CD4-positive, alpha-beta T cell treated with Interleukin-10 for 1 hour (primary cell): ENCODE measurements at places on chromosomes 4 and X.
A peak's percentile ranks its signal among the peaks of the same experiment; 100 is the strongest.

DNA sequence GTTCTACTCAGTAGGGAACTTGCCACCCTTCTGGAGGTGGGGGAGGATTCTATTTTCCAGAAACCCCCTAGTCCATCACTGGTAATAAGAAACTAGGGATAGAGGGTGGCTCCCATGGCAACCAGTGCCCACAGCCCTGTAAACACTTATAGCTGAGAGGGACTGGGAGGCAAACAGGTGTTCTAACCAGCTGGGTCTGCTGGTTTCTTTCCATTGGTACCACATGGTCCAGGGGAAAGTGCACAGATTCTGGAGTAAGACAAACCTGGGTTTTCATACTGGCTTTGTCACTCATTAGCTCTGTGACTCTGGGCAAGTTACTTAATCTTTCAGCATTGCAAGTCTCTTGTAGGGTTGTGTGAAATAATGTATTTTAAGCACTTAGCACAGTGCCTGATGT, 26.9 kb downstream of the IGSF1 start:
- DNase-seq = no peak

DNA sequence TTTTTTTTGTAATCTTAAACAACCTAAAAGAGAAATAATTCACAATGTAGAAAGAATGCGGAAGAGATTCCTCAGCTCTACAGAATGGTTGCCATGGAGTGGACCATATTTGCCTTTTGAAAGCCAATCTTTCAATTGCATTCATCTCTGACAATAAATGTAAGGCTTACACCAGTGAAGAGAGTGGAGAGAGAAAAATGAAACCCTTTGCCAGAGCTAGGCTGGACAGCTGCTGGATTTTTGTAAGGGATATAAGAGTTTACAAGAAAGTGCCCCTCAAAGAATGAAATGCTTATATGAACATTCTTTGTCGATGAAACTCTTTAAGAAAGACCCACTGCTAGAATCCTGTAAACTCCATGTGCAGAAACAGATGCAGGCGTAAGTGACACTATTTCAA, 66.0 kb upstream of the FAT1 start:
- DNase-seq = no peak

DNA sequence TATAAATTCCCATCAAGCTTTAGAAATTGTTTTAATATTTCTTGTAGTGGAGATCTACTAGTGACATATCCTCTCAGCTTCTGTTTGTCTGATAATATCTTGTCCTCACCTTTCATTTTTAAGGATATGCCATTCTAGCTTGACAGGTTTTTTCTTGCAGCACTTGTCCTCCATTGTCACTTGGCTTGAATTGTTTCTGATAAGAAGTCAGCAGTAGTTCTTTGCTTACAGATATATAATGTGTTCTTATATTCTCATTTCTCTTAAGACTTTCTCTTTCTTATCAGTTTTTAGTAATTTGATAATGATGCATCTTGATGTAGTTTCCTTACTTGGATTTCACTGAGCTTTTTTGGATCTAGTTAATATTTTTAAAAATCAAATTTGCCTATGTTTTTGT, 120.6 kb upstream of the NUDT6 start:
- no peak for DNase-seq

DNA sequence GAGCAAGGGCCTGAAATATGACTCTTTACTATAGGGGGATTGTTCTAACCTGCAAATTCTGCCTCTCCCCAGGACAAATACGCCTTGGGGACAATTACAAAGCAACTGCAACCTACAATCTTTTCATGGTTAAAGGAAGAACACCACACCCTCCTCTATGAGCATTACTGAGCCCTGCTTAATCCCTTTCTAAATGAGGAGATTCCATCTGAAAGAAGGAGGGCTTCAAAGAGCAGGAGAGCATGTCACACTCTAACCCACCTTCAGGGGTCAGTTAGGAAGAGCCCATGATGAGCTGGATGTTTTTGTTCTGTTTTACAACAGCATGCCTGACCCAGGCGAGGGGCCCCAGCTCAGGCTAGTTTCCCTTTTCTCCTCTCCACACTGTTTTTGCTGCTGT, 134.0 kb upstream of the ANXA3 start:
- no peak for DNase-seq

DNA sequence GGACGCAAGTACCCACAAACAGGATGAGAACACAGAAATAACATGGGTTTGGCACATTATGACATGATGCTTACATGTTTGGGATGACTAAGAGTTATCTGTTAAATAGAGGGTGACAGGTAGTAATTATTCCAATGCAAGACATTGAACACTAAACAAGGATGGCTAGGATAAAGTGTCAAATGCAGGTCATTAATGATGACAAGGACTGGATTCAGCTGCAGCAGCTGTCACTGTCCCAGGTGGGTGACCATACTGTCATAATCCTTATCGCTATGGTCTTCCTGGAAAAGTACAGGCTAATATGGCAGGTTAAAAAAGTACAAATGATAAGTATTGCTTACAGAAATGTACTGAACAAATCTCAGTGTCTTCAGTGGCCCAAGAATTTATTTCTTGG, 123.9 kb downstream of the ANTXR2 start:
- no peak for DNase-seq

DNA sequence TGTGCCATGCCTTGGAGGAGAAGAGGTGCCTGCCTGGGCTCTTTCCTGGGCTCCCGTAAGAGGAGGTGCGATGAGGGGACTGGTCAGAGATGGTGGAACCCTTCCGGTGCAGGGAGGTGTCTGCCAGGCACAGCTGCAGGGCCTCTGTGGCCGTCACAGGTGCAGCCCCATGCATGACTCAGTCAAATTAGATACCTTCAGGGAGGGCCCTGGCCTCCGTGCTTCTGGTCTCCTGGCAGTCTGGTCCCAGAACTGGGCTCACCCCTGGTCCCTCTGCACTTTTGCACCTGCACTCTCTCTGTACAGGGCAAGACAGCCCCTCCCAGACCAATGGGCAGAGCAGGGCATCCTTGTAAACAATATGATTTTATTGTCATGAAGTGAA, 49.9 kb upstream of the LRPAP1 start:
- DNase-seq = no peak

DNA sequence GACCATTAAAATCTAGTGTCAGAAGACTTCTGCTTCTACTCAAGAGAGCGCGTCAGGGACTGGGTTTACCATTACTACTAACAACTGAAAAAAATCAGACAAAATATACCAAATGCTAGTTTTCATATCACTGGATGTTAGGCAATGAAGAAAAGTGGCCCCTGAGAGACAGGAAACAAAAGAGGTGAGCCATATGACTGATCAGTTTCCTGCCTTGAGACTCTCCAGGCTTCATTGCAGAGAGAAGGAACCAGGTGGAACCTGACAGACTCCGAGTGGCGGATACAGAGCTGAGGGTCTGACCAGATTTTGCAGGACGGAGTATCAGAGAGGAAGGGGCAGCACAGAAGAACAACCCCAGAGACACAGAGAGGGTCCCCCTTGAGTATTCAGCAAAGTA, 86.3 kb downstream of the C4orf51 start:
- DNase-seq = no peak

- DNase-seq = no peak
Measured at GRCh38 chr4:107689912-107690587, 30.0 kb downstream of the PAPSS1 start.

DNA sequence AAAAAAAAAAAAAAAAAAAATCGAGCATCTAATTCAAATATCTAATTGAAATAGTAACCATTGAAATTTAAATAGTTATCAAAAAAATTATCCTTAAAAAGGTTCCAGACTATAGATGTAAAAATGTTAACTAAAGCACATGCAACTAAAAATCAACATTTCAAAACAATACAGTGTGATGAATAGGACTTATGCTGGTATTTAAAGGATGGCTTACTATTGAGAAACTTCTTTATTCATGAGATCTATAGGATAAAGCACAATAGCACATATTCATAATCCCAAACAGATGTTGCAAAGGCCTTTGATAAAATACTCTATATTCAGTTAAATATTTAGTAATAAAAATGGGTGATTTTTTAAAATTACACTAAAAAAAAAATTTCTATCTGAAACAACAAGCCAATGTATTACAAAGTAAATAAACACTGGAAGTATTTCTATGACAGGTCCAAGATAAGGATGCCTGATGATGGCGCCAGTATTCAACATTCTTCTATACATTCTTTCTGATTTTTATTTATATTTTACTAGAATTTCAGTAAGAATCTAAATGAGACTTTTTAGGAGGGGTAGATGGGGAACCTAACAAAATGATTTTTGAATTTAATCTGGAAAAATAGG, 26.3 kb downstream of the DCLK2 start:
- DNase-seq = no peak

GRCh38 chr4:114366368-114366767, 232.2 kb upstream of the UGT8 start:
- DNase-seq = no peak

DNA sequence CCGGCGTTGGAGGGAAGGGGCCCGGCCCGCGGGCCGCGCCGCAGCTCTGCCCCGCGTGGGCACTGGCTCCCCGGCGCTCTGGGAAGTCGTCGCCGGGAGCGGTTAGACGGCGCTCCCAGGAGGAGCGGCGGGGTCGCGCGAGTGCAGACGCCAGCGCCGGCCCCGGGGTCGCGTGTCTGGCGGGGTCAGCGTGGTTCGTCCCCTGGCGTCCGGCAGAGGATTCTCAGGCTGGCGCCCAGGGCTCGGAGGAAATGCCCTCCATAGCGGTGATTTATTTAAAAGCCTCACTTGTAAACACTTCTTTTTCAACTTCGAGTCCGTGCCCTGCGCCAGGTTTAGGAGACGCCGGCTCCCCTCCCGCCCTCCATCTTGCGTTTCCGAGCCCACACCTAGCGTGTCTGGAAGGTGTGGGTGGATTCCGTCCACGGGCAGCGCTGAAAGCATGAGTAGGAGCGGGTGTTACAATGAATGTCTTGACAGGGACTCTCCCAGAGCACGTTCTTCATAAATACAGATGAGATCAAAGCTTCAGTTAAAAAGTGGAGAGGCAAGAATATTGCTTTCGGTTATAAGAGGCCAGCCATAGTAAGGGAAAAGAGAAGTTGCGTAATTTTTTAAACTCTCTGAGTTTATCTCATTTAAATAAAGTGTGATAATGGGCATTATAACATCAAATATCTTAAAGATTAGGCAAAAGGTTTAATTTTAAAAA, 692 bp downstream of the FAM241A start:
- DNase-seq = peak; percentile 77

DNA sequence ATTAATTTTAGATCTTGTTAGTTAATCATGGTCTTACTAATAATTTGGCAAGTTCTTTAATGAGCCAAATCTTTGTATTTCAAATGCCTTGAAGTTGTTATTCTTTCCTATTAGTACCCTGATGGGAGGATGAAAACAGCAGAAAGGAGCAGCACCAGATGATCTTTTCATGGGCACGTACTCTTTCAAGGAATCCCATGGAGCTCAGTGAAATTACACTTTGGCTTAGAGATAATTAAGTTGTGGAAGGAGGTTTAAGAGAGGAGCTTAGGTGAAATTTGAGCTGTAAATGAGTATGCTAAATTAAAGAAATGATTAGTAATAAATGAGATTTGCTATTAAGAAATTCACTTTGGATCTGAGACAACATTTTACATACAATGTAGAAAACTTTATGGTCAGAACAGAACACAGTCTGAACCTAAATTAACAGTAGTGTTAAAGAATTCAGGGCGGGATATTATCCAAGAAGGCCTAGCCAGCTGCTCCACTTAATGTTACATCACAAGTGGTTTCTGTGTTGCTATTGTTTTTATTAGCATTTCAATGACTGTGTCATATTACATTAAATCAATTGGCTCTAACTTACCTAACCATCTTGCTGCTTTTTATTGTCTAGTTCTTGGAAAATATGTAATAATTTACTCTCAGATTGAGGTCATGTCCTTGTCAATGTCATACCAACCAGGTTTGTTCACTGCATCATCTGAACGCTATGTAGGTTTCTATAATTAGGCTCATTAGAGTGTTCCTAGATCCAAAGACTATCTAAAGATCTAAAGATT, 3.9 kb downstream of the MTHFD2L start:
- no peak for DNase-seq

DNA sequence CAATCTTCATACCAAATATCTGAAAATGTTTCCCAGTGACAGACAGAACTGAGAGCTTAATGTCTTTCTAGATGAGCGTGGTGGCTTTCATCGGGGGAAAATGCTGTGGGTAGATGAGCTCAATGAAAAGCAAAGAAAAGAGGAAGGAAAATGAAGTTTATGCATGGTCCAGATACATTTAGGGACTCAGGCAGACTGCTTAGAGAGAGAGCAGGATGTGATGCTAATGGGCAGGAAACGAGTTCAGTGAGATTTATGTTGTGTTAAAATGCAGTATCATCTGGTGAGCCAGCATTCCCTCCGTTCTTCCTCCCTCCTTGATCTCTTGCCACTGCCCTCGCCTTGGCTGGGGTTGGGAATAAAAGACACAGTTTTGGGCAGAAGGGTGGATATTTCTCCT, 229.2 kb downstream of the GBA3 start:
- no peak for DNase-seq

GRCh38 chr4:142293536-142293935, 552.6 kb downstream of the INPP4B start:
- no peak for DNase-seq

GRCh38 chr4:5660185-5660584, 48.2 kb downstream of the EVC2 start:
- no peak for DNase-seq

DNA sequence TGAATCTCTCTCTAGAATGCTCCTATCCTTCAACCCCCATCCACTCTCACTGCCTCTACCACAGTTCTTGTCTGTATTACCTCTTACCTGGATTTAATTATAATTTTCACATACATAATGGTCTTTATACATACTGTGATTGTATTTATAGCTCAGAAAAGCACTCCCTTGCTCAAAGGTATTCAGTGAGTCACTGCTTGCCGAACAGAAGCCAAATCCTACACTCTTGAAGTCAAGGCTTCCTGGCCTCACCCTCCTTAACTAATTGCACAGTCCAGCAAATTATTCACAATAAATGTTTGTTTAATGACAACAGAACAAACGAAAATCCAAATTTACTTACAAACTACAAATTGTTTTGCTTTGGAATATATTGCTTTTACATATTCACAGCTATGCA, 159.5 kb downstream of the KLHL13 start:
- DNase-seq = no peak

- DNase-seq = no peak
Measured at GRCh38 chrX:66863721-66864120, 224.8 kb upstream of the EDA2R start.

GRCh38 chr4:105666693-105667092, 41.8 kb downstream of the INTS12 start:
- no peak for DNase-seq

GRCh38 chrX:16705370-16705769, 7.1 kb downstream of the CTPS2 start:
- no peak for DNase-seq

DNA sequence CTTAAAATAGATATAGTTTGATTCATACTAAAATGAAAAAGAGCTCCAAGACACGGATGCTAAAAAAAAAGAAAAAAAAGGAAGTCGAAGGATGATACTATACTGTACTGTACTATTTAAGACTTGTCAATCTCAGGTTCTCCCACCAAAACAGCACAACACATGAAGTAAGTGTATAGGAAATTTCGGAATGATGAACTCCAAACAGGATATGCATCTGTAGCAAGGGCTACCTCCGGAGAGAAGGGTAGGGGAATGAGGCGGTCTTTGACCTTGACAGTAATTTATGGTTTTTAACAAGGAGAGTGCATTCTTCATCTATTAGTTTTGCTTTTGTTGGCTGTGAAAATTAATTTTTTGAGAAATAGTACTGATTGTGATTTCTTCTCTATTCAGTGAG, 541 bp upstream of the FIP1L1 start:
- no peak for DNase-seq
